Stimulated activated CD4-positive, alpha-beta T cell treated with anti-CD3 and anti-CD28 coated beads, Interleukin-12 subunit alpha, Interleukin-12 subunit beta, amount 100 ng/mL, for 48 hours (primary cell): ENCODE measurements at places on chromosomes 3 and 15.
A peak's percentile ranks its signal among the peaks of the same experiment; 100 is the strongest.

- no peak for DNase-seq
Measured at GRCh38 chr3:74347563-74348268, 266.7 kb downstream of the CNTN3 start.

DNA sequence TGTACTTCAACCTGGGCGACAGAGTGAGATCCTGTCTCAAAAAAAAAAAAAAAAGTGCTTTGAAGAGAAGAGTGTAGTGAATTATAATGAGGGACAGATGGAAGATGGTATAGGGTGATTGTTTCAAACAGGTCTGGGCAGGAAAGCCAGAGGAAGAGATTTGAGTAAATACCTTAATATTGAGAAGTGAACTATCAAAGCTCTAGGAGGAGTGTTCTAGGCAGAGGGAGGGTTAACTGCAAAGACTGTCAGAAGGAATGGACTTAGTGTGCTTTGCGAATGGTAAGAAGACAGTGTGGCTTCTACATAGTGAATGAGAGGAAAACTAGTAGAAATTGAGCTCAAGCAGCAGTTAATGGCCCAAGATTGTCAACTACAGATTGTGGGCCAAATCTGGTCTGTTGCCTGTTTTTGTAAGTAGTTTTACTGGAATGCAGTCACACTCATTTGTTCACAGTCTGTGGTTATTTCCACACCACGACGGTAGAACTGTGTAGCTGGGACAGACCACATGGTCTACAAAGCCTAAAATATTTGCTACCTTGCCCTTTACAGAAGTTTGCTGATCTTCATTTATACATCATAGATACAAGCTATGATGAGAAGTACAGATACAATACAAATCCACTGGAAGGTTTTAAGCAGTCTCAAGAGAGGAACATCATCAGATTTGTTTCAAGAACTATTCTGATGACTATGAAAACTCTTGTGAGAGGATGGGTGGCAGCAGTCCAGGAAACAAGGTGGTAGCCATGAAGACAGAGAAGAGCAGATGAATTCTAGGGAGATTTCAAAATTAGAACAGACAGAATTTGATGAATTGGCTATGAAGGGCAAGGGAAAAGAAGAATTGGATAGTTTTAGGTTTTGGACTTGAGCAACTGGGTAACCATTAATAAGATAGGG is 16.5 kb upstream of the USP50 start:
- no peak for DNase-seq

GRCh38 chr3:106255870-106256248 is 387.0 kb upstream of the CBLB start:
- no peak for DNase-seq

DNA sequence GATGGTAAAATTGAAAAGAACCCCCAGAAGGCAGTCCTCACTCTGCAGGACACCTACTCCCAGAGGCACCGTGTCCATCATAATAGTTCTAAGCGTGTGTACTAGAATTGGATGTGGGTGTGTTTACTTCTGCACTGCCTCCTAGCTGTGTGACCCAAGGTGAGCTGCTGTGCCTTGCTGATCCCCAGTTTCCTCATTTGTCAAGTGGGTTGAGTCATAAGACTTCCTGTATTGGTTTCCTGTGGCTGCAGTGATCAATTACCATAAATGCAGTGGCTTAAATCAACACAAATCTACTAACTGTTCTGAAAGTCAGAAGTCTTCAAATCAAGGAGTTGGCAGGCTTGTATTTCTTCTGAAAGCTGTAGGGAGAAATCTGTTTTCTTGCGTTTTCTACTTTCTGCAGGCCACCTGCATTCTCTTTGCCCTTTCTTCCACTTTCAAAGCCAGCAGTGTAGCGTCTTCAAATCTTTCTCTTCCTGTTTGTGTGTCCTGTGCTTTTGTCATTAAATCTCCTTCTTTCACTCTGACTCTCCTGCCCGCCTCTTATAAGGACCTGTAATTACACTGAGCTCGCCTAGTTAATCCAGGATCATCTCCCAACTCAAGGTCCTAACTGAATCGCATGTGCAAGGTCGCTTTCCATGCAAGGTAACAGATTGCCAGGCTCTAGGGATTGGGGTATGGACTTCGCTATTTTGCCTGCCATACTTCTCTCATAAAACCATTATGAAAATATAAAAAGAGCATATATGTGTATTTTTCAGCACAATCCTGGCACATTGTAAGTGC is 59.0 kb downstream of the RORA start:
- peak; percentile 5 for DNase-seq

- DNase-seq, result no peak
Measured at GRCh38 chr3:127688022-127688415, 15.3 kb downstream of the ABTB1 start.

GRCh38 chr3:10758304-10759037 is 57.6 kb upstream of the SLC6A11 start:
- peak; percentile 33 for DNase-seq

DNA sequence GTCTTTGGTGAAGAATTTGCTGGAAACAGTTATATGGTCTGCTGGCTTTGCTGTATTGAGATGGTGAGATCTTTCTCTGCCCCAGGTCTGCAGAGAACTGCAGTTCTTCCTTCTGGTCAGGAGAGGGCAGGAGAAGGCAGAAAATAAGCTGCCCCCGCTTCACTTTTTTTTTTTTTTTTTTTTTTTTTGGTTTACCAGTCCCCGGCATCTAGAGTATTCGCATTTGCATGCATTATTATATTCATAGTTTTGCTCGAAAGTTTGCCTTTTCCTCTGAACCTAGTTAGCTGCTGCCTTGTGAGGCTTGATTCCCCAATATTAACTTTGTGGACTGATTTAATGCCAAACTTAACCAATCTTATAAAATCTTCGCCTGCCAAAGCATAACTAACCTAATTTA is 10.6 kb upstream of the PARL start:
- no peak for DNase-seq

DNA sequence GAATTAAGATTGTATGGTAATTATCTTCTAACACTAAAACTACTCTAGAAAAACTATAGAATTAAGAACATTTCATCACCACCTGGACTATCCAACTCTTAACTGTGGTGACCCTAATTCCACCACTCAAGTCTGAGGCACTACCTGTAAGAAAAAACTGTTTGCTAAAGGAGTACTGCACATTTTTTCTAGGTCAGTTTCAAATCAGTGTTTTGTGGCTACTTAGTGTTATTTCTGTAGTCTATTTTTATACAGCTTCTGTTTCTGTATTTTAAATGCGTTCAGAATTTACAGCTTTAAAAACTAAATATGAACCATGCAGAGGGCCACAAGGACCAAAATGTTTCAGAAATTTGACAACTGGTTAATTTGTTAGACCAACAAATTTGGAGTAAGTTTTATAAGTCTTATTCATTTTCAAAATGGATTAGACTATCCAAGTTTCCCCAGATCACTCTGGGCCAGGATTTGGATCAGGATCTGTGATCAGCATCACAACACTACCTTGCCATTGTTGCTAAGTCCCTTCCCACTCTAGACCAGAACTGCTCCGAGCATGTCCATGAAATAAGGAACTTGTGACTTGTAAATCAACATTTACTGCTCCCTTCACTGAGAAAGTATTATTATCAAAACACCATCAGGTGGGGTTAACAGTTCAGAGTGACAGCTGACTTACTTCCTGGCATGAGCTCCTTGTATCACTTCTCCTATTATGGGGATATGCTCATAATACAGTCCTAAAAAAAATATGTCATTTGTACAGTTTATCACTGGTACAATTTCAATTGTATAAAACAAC is 8.6 kb downstream of the GLT8D1 start:
- DNase-seq, result no peak

- peak; percentile 29 for DNase-seq
Measured at GRCh38 chr3:161273589-161274218, 52.6 kb downstream of the NMD3 start.

- DNase-seq, result no peak
Measured at GRCh38 chr3:164393171-164393570, 685.1 kb downstream of the SI start.

DNA sequence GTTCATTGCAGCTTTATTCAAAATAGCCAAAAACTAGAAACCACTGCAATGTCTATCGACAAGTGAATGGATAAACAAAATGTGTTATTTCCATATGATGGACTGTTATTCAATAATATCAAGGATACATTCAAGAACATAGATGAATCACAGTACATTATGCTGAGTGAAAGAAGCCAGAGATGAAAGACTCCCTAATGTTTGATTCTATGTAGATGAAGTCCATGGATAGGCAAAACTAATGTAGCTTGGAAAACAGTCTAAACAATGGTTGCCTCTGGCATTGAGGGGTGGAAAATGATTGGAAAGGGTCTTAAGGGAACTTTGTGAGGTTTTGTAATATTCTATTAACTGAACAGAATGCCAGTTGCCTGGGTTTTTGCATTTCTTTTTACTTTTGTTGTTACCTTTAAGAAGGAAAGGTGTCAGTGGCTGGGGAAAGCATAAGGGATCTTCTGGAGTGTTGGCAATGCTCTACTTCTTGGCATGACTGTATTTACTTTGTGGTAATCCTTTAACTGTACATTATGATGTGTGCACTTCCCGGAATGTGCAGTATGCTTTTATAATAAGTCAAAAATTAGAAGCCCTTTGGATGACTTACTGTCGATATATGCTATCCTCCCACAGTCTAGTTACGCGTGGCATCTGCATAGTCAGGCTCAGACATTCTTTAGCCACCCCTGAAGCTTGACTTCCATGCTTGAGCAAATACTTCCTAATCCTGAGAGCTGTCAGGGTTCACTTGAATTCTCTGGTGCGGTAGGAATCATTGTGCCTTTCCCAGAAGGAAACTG is 20.5 kb upstream of the ATP10A start:
- DNase-seq, result no peak

GRCh38 chr15:98703126-98703685 is 54.9 kb downstream of the IGF1R start:
- DNase-seq, result no peak

DNA sequence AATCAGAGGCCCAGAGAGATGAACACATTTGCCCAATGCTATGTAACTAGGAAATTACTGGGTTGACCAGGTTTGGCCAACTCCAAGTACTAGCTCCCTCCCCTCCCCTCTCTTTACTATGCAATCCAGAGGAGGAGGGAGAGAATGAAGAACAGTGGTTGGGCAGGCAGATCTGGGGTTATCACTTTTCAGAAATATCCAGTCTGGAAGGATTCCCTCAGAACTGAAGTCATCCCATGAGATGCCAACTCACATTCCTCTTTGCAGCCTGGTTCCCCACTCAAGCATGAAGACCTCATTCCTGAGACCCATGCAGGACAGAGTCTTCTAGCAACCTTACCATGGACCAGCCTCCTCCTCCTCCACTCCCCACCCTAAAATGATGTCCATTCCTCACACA is 201.1 kb downstream of the TLE3 start:
- DNase-seq, result no peak

GRCh38 chr3:194285850-194286197 is 65.3 kb downstream of the CPN2 start:
- DNase-seq, result no peak

- no peak for DNase-seq
Measured at GRCh38 chr3:166052440-166052839, 215.2 kb upstream of the BCHE start.

DNA sequence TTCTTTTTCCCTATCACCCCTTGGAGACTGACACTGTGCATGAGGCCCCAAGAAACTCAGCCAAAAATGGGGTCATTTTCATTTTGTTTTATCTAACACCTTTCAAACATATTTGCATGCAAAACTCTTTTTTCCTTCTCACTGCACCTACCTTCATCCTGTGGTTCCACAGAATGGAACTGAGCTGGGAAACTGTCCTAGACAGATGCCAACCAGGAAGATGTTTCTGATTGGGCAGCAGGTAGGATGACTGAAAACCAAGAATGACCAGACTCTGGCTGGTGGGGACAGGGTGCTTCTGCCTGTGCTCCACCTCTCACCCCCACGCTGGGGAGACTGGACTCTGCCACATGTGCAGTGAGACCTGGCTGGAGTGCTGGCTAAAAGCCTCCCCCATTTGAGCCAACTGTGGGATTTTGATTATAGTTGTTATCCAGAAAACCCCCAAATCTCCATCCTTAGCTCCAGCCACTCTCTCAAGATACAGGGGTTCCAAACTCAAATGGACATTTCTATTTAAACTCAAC is 5.2 kb downstream of the PPIB start:
- no peak for DNase-seq

- DNase-seq, result no peak
Measured at GRCh38 chr15:44666210-44667038, 3.0 kb upstream of the SPG11 start.

GRCh38 chr3:112115161-112115739 is 17.8 kb downstream of the GCSAM start:
- DNase-seq, result no peak

GRCh38 chr3:127690106-127690505 is 17.4 kb downstream of the ABTB1 start:
- DNase-seq, result no peak

GRCh38 chr15:58551764-58552504 is 120.1 kb downstream of the LIPC start:
- DNase-seq, result no peak

GRCh38 chr3:38724392-38724736 is 74.9 kb upstream of the SCN5A start:
- no peak for DNase-seq

DNA sequence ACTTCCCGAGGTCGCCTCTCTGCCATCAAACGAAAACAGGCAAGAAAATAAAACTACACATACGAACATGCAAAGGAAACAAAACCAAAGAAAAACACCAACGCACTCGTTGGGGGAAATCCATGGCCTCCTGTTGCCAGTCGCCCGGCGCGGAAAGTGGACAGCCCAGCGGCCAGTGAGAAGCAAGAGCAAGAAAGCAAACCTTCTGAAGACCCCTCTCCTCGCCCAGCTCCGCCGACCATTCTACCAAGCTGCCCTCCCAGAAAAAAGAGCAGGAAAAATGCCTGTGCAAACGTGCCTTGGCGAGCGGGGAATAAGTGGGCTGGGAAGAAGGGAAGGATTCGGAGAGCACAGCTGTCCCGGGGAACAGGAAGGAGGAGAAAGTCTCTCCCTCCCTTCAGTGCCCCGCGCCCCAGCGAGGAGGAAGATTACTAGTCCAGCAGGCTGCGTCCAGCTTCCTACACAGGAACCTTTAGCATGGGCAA is 802 bp upstream of the NECTIN3 start:
- no peak for DNase-seq

DNA sequence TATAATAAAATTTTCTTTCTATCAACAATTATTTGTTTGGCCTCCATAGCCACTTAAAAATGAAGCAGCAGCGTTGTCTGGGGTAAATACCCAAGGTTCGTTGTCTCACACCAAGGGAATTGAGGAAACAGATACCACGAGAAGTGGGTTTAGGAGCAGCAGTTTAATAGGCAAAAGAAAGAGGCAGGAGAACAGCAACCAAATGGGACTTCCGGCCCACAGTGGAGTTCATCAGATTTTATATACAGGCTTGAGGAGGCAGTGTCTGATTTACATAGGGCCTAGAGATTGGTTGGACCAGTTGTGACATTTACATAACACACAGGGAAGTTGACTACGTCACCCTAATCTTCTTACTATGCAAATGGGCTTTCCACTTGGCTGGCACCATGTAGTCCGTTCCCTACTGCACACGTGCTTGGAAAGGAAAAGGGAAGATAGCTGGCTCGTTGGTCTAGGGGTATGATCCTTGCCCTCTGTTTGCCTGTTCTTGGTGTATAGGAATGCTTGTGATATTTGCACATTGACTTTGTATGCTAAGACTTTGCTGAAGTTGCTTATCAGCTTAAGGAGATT is 61.5 kb upstream of the SETMAR start:
- no peak for DNase-seq
